ENCODE measurements at places on chromosomes 7 and 10. TPM values are rescaled to one million over a fixed set of nuclear protein-coding genes. Genes with fewer than 3 reads are reported as not detected.

- H3K4me3 ChIP-seq = no peak overlapping the region
- no peak for DNase-seq
- H3K27me3 ChIP-seq = peaks cover 5% of the 10 kb centered on the region
- peaks cover 51% of the 10 kb centered on the region for H3K4me1 ChIP-seq
Measured at GRCh38 chr7:136034132-136034531, 57.0 kb upstream of the MTPN start.

DNA sequence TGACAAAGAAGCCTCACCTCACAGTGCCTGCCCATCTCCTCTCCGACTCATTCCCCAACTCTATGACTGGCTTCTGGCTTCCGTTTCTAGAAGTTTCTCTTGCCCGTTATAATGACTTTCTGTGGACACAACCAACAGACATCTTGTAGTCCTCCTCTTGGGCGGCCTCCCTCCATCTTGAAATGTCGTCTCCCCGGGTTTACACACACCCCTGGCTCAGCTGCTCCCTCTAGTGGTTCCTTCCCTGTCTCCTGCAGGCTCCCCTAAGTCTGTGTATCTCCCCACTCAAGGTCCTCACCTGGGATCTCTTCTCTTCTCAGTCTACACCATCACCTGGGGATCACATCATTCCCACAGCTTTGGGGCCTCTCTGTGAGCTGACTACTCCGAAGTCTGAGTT lies 123.4 kb upstream of the NEBL start:
- H3K4me1 ChIP-seq = no peaks in the 10 kb centered on the region
- no peak overlapping the region for H3K4me3 ChIP-seq
- H3K27ac ChIP-seq = no peak overlapping the region

- no peaks in the 10 kb centered on the region for H3K4me1 ChIP-seq
- no peak for DNase-seq
- no peaks in the 10 kb centered on the region for H3K36me3 ChIP-seq
- no peak overlapping the region for H3K4me3 ChIP-seq
- no peak overlapping the region for H3K27ac ChIP-seq
Measured at GRCh38 chr7:1197997-1198625, 34.6 kb upstream of the UNCX start.

DNA sequence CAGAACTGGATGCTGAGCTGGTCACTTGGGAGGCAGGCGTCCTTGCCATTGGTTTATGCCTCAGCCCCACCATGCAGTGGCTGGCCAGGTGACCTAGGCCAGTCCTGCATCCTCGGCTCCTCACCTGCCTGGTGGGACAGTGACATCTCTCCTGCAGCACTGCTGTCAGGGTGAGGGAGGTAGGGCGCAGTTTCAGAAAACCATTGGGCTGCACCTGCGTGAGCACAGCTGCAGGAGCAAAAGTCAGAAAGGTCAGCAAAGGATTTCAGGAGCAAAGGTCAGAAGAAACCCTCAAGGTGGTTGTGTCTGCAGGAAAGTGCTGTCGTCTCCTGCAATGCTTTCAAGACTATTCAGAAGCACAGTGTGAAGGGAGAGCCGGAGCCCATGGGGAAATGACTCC lies 48.1 kb downstream of the EGFR start:
- H3K4me3 ChIP-seq = no peak overlapping the region
- no peak for DNase-seq
- H3K27me3 ChIP-seq = peaks cover 34% of the 10 kb centered on the region
- no peak overlapping the region for H3K27ac ChIP-seq
- peaks cover 5% of the 10 kb centered on the region for H3K4me1 ChIP-seq

GRCh38 chr10:17229967-17230682 lies 2.1 kb downstream of the VIM start:
- peak overlapping the region; percentile 90 for H3K27ac ChIP-seq
- H3K4me1 ChIP-seq = peaks cover 55% of the 10 kb centered on the region
- DNase-seq = peak; percentile 95
- peak overlapping the region; percentile 82 for H3K4me3 ChIP-seq
- H3K27me3 ChIP-seq = peaks cover 1% of the 10 kb centered on the region
- peaks cover 41% of the 10 kb centered on the region for H3K36me3 ChIP-seq

- peaks cover 56% of the 10 kb centered on the region for H3K27me3 ChIP-seq
- no peak overlapping the region for H3K4me3 ChIP-seq
- H3K27ac ChIP-seq = no peak overlapping the region
- no peaks in the 10 kb centered on the region for H3K36me3 ChIP-seq
Measured at GRCh38 chr10:129968853-129969183, 4.7 kb upstream of the EBF3 start.

The CALML3 gene
- not detected for total RNA-seq

The C7orf57 gene
- 0.46 TPM for total RNA-seq

The NKX2-3 gene
- not detected for total RNA-seq

The CLDN4 gene
- total RNA-seq = 0.12 TPM
